ENCODE measurements at places on chromosomes 12 and 14.

DNA sequence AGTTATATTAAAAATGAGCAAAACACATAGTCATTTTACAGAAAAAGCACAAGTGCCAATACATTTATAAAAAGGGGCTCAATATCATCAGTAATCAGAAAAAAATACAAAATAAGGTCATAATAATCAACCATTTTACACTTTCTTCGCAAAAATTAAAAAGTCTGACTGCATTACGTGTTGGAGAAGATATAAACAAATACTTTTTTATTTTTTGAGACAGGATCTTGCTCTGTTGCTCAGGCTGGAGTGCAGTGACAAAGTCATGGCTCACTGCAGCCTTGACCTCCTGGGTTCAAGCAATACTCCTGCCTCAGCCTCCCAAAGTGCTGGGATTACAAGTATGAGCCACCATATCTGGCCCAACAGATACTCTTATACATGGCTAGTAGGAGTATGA is 181.5 kb upstream of the DIO3 start:
- DNase-seq = no peak

DNA sequence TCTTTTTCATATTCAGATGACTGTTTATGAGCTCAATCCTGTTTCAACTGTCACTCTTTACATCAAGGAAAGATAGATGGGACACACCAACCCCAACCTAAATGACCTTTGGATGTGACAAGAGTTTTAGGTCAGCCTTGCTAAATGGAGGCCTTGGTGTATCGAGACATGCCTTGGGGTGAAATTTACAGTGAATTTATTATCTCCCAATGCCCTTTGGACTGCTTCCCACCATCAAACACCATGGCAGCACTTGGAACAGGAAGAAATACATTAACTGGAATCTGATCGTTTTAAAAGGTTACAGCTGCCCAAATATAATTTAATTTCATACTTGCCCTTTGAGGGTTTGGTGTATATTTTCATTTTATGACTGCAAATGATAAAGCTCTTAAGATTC is 327.6 kb downstream of the SOX5 start:
- DNase-seq = no peak

GRCh38 chr12:42576374-42576773 is 13.2 kb downstream of the PRICKLE1 start:
- DNase-seq = no peak

GRCh38 chr12:53972152-53972702 is 699 bp upstream of the HOXC11 start:
- DNase-seq = peak; percentile 30

GRCh38 chr14:92844204-92844603 is 50.1 kb downstream of the GOLGA5 start:
- DNase-seq = no peak

GRCh38 chr12:121018860-121019617 is 2.8 kb upstream of the C12orf43 start:
- DNase-seq = no peak

- DNase-seq = peak; percentile 78
Observed at GRCh38 chr12:18749386-18749957, 11.6 kb downstream of the CAPZA3 start.

- DNase-seq = no peak
Observed at GRCh38 chr14:67373347-67373746, 13.2 kb downstream of the EIF2S1 start.

GRCh38 chr14:22313172-22313801 is 275.7 kb downstream of the DAD1 start:
- DNase-seq = peak; percentile 33

DNA sequence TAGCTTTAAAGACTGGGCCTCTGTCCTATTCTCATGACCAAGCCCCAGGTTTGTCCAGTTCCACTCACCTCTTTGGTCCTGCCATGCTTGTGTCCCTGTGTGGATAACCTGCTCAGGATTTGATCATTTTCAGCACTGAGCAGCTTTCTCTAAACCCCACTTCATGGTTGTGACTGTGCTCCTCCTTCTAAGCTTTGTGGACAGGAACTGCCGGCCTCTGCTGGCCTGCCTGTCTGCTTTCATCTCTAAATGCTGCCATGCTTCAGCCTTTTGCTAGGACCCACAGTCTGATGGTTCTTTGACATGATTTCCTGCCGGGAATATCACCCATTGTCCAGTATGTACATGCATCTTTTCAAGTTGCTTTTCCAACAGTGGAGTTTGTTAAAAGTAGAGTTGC is 53.9 kb upstream of the STXBP6 start:
- DNase-seq = no peak

DNA sequence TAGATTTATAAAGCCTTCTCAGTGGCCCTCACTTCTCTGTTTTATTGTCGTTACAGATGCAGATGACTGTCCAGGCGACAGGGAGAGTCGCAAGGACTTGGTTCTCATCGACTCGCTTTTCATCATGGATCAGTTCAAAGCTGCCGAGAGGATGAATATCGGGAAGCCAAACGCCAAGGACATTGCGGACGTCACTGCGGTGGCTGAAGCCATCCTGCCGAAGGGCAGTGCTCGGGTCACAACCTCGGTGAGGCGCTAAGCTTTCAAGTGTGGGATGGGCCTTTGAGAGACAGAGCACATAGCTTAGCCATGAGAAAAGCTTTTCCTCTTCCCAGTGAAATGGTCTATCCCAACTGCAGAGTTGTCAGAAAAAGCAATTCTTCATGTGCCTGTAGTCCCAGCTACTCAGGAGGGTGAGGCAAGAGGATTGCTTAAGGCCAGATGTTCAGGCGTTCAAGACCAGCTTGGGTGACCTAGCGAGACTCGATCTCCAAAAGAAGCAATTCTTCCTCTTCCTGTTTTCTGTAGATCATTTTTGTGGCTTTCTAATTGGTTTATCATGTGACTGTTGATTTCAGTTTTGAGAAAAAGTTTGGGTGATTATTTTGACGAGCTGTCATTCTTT is 56.4 kb downstream of the EP400 start:
- no peak for DNase-seq

DNA sequence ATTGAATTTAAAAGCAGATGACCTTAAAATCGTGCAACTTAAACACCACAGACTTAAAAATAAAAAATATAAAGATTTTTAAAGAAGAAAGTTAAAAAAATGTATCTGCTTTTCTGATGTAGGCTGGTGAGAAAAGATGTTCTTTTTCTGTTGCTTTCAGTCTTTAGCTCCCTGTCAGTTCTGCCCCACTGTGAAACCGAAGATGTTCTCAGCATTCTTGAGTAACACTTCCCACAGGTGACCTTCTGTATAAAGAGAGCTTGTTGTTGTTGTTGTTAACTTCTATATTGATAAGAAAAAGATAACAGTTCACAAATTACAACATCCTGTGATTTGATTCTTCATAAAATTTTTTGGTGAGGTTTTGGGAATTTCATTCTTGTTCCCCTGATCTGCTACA is 377.9 kb upstream of the RGS6 start:
- DNase-seq = no peak

GRCh38 chr14:50714450-50715073 is 46.5 kb upstream of the SAV1 start:
- DNase-seq = peak; percentile 38

GRCh38 chr12:93336291-93336741 is 41.4 kb upstream of the NUDT4 start:
- peak; percentile 85 for DNase-seq

GRCh38 chr12:81329085-81329484 is 251.2 kb downstream of the ACSS3 start:
- peak; percentile 6 for DNase-seq

DNA sequence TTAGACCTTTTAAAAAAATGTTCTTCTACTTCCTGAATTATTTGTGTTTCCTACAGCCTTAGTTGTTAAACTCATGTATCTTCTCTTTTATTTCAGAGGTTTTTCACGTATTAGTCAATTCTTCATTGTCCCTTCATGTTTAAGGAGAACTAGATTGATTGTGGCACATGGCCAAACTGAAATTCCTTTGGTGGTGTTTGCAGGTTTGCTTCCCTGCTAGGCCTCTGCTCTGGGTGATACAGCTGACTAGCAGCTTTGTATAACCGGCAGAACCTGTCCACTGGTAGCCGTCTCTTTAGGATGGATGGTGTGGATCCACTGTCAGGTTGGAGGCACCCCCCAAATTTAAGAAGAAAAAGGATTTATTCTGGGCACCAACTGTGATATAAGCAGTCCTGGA is 262.1 kb downstream of the FBXL14 start:
- DNase-seq = no peak

- no peak for DNase-seq
Observed at GRCh38 chr12:111927346-111927745, 85.3 kb downstream of the MAPKAPK5 start.

- peak; percentile 82 for DNase-seq
Observed at GRCh38 chr12:125185740-125186470, 120.7 kb downstream of the AACS start.

- DNase-seq = no peak
Observed at GRCh38 chr14:81474148-81474492, 59.5 kb downstream of the SEL1L start.

GRCh38 chr12:46981622-46982021 is 97.8 kb upstream of the PCED1B start:
- DNase-seq = no peak

GRCh38 chr12:33322519-33322918 is 117.1 kb downstream of the SYT10 start:
- DNase-seq = no peak

DNA sequence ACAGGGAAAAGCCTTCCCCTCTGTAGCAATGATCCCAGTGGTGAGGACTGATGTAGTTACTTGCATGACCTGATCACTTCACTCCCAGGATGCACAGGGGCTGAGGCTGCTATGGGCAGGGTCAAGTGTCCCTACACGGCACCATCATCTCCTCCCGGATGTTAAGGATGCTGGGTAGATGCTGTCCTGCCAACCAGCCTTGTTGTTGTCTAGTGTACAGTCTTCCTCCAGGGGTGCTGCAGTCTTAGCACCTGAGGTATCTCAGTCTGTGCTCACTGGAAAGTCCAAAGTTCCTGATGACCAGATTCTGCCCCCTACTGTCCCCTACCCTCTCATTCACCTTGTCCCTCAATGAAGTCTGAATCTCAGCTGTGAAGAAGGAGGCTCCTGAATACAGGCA is 20.1 kb downstream of the CPM start:
- DNase-seq = no peak

- peak; percentile 27 for DNase-seq
Observed at GRCh38 chr14:91258011-91258618, 13.6 kb upstream of the GPR68 start.

DNA sequence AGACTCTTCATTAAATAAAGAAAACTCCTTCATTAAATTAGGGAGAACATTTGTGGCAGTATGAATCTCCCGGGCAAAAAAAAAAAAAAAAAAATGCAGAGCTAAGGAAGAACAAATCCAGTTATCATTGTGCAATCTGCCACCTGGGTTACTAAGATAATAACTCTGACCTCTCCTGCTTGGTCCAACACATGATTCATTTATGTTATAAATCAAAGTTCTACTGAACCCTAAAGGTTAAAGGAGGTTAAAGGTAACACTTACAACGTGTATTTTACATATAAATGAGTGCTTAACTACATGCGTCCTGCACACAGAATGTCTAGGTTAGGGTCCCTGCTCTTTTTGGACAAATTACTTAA is 4.2 kb downstream of the TGFB3 start:
- DNase-seq = no peak

GRCh38 chr12:121452985-121453360 is 53.1 kb downstream of the RNF34 start:
- DNase-seq = no peak

DNA sequence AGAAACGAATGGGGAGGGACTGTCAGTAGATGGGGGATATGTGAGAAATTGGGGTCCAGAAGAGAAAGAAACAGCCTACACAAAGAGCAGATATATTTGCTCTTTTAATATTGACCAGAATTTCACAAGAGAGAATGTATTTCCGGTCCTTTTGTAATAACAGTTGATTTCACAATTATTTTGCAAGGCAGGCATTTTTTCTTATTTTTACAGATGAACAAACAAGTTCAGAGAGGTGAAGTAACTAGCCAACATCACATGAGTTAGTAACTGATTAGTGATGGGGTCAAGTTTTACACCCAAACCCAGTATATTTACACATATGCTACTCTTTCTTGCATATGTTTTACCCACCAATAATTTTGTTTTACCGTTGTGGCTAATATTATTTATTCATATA is 188.2 kb downstream of the NAV3 start:
- no peak for DNase-seq

DNA sequence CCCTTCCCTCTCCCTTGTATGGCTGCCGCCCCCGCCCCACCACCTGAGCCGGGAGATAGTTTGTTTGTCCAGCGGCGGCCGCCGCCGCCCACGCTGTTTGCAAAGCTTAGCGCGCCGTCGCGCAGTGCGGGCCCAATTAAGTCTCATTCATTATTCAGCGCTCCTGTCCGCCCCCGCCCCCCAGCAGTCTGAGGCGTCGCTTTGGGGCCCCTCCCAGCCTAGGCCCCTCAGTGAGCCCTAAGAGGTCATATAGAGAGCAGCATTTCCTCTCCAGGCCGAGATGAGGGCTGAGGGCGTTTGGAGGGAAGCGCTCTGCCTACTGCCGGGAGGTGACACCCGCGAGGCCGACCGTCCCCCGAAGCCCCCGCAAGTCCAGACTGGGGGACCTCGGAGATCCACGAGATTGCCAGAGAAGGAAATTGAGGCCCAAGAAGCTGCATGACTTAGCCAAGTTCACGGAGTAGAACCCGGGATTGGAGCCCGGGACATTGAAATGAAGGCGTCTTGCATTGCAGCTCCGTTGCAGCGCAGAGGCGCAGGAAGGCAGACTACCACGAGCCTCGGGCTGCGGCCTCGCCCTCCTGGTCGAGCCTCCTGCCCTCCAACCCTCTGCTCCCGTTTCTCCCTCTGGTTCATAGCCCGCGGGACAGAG is at the start of gene DNAJC22:
DNAJC22 (plus strand) TSS at position 230 of the 652 bp plus-strand sequence. CDS start 1,985 bp downstream, outside the sequence.
- no peak for DNase-seq

DNA sequence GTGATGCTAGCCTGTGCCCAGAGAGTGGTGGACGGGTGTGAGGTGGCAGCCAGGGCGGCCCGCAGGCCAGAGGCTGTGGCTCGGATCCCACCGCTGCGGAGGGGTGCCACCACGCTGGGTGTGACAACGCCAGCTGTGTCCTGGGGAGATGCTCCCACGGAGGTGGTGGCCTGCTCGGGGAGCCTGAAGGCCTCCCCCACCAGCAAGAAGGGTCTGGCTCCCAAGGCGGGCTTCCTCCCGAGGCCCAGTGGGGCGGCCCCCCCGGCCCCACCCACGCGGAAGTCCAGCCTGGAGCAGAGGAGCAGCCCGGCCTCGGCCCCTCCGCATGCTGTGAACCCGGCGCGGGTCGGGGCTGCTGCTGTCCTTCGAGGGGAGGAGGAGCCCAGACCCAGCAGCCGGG is 38.2 kb downstream of the KIF26A start:
- DNase-seq = no peak

DNA sequence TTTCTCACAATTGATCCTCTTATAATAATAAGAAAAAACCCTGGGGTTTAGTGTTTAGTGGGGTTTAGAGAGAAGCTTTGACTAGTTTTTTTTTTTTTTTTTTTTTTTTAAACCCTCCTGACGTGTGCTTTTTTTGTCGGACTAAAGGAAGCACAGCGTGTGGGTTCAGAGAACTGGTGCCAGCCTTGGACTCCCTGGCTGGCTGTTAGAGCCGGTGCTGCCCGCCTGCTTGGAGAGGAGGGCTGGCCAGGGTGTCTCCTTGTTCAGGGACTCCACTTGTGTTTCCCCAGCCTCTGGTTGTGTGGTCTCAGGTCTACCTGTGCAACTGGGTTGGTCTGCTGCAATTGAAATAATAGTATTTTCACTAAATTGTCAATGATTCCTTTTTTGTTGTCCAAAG is 54.1 kb upstream of the ASPG start:
- DNase-seq = no peak

- DNase-seq = no peak
Observed at GRCh38 chr12:46367351-46368029, 5.1 kb downstream of the SLC38A2 start.
